ENCODE measurements at places on chromosomes 11 and 22. TPM values are rescaled to one million over a fixed set of nuclear protein-coding genes. Genes with fewer than 3 reads are reported as not detected.

The BAD gene
- total RNA-seq = 53.3 TPM

The C11orf87 gene
- 90.7 TPM for total RNA-seq

The CDON gene
- 29.1 TPM for total RNA-seq

The TRIM22 gene
- 6.0 TPM for total RNA-seq

The ZNF143 gene
- total RNA-seq = 29.3 TPM

The TPBGL gene
- total RNA-seq = 0.46 TPM

The OR5AP2 gene
- not detected for total RNA-seq

The MUC5B gene
- not detected for total RNA-seq

The GSTT2B gene
- total RNA-seq = 4.6 TPM

The PTPRCAP gene
- not detected for total RNA-seq

The C1QTNF4 gene
- 33.2 TPM for total RNA-seq

The CEND1 gene
- 19.4 TPM for total RNA-seq

The TMPRSS6 gene
- 0.23 TPM for total RNA-seq

The PDE3B gene
- total RNA-seq = 18.7 TPM

The INS gene
- not detected for total RNA-seq

The MUC15 gene
- total RNA-seq = not detected

The APOA5 gene
- total RNA-seq = not detected

The FREY1 gene
- 1.2 TPM for total RNA-seq

Data from diencephalon (tissue), 1 donor.